Inflammatory macrophage treated with lipopolysaccharide for 4 hours (primary cell): ENCODE measurements at places on chromosomes 6 and 20.

DNA sequence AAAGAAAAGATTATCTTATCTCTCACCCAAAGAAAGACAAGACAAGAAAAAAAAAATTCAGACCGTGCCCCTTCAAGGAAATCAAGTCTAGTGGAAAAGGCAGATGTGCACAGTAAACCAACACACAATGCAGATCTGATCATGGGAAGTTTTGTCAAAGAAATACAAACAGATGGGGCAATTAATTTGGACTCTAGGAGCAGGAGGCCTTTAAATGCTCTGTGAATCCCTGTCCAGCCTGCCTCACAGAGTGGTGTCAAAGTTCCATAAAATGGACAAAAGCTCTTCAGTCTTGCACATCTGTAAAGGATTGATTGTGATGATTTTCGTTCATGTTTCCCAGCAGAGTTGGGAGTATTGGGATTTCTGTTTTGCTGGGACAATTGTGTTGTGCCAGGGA is 53.1 kb upstream of the TGM3 start:
- no peak for DNase-seq

GRCh38 chr6:142265476-142265875 is 36.3 kb upstream of the ADGRG6 start:
- no peak for DNase-seq

GRCh38 chr20:35363190-35363589 is 48.6 kb downstream of the UQCC1 start:
- no peak for DNase-seq

GRCh38 chr6:115276881-115277565 is 783.7 kb downstream of the FRK start:
- no peak for DNase-seq

- DNase-seq = no peak
These were observed 217.3 kb downstream of the ATXN1 start for GRCh38 chr6:16544006-16544405.

GRCh38 chr6:24974182-24975171 is 38.7 kb upstream of the RIPOR2 start:
- peak; percentile 62 for DNase-seq

DNA sequence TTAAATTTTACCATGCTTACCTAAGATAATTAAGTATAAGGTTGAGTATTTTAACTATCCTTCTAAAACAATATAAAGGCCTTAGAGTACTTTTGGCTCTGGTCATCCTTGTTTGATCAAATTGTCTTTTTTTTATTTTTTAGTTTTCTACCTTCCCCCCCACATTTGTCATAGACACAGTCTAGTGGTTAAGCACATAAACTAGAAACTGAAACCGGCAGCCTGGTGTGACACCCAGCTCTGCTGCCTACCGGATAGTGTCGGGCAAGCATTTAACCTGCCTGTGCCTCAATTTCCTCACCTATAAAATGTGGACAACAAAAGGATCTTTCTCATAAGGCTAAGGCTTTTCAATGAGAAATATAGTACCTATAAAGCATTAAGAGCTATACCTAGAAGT is 21.6 kb upstream of the TULP4 start:
- DNase-seq = peak; percentile 38

- DNase-seq = no peak
These were observed 334.9 kb downstream of the RFPL4B start for GRCh38 chr6:112682071-112682470.

GRCh38 chr6:106785298-106785697 is 155.9 kb downstream of the QRSL1 start:
- no peak for DNase-seq
